ENCODE measurements at places on chromosomes 7 and 10.

- no peak for DNase-seq
These were observed 2.1 kb downstream of the GALNTL5 start for GRCh38 chr7:151958036-151959010.

DNA sequence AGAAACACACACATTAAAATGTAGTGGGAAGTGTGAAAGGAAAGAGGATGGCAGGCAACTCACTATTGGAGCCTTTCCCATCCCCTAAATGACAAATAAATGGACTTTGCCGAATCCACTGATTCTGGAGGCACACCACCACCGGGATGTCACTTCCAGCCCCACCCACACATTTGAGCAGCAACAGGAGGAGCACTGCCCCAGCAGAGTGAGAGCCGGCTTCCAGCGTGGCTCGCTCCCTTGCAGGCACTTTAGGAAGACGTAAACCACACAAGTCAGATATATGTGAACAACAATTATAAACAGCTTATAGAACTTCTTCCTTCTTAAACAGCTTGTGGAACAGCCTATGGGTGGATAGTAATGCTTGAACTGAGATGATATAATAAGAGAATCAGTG is 191.0 kb downstream of the DGKI start:
- no peak for DNase-seq

GRCh38 chr10:88848499-88848898 is 3.1 kb downstream of the ANKRD22 start:
- no peak for DNase-seq

- no peak for DNase-seq
These were observed 12.6 kb downstream of the UCMA start for GRCh38 chr10:13221572-13221971.

DNA sequence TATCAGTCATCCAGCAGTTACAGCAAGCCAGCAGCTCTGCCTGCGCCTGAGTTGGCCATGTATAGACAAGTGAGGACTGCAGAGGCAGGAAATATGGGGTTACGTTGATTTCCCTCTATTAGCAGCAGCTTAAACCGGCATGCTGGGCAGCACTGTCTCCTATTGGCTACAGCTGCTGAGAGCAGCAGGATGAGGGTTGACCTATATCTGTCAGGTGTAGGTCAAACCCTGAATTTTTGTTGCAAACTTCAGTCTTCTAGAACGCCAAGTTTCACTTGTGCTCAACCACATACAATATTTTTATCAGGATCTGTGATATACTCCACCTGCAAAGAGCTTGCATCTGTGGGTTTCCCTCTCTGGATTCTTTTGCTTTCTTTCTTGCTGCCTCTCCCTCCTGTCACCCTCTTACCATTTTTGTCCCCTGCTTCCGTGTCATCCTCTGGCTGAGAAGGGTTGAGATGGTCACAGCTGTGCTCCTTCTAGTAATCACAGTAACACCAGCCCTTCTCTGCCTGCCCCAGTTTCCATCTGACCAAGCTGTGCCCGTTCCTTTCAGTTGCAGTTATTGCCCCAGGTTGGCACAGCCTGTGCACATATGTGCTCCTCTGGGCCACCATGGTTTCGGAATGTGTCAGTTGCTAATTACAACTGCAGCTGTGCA is 23.8 kb upstream of the GLCCI1 start:
- no peak for DNase-seq

- no peak for DNase-seq
These were observed 362.5 kb upstream of the ZMIZ1 start for GRCh38 chr10:78706256-78706655.

GRCh38 chr7:16753932-16754855 is 639 bp downstream of the TSPAN13 start:
- peak; percentile 59 for DNase-seq

GRCh38 chr7:89681448-89681847 is 472.8 kb upstream of the STEAP1 start:
- no peak for DNase-seq

DNA sequence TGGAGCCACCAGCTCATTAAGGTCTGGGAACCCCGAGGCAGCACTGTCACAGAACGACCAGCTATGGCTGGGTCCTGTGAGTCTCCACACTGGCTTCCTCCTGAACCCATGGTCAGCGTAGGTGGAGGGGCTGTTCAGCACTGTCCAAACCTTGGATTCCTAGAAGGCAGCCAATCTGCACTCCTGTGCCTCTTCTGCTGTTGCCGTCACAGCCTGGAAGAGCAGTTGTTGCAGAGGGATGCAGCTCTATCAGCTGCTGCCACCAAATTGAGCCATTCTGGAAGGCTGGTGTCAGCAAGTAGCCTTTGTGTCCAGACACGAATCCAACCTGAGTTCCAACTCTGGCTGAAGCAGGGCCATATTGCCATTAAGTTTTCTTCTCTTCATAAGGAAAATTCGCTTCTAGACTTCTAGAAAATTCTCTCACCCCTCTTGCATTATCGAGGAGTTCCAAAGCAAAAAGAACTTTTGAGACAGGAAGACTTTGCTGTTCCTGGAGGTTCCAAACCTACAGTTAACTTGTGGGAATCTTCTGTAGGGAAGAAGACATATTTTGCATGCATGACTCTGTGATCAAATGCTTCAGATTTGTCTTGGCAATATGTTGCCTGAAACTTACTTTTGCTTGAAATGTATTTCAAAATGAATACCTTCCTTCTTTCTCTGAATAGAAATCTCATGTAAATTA is 84.0 kb downstream of the LRGUK start:
- DNase-seq: no peak

- no peak for DNase-seq
These were observed 52.3 kb upstream of the SEPHS1 start for GRCh38 chr10:13400196-13400965.

DNA sequence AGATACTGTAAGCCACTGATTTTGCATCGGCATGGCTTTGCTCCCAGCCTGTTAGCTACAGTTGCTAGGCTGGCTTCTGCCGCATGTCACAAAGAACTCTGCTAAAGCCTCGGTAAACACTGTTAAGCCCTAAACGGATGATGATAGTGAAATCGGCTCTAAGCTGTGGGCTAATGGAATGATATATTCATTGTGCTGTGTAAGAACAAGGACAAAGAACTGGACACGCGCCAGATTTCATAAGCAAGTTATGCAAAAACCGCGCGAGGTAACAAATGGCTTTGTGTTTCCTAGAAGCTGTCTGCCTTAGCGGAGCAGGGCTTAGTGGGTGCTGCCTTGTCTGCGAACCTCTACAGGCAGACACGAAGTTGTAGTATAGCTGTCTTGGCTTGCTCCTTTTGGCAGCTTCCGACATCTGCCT is 331.3 kb upstream of the COBL start:
- DNase-seq: no peak

All from DMS 273 treated with DMSO at 0.1 percent for 48 hours (cell line).